Effector memory CD4-positive, alpha-beta T cell (primary cell): ENCODE measurements at places on chromosomes 12 and 14.

GRCh38 chr14:95741038-95741490 is 27.1 kb upstream of the TCL1A start:
- no peaks in the 10 kb centered on the region for H3K27me3 ChIP-seq
- H3K4me1 ChIP-seq = no peaks in the 10 kb centered on the region
- H3K4me3 ChIP-seq = no peak overlapping the region
- H3K27ac ChIP-seq = no peak overlapping the region

DNA sequence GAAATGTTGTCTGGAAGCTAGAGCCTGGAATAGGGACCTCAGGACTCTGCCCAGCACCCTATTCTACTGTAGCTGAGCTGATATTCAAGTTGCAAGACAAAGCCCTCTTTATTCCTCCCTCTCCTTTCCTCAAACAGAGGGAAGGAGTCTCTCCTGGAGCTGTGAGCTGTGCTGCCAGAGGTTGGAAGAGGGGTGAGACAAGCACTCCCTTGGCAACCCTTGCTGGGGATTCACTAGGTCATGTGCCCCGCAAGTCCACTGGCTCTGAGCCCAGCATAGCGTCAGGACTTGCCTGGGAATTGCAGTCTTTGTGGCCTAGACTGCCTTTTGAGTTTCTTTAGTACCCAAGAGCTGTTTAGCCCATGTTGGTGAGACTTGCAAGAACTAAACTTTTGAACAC is 11.4 kb upstream of the ASCL1 start:
- no peak overlapping the region for H3K4me3 ChIP-seq
- H3K4me1 ChIP-seq = no peaks in the 10 kb centered on the region
- peaks cover 3% of the 10 kb centered on the region for H3K27me3 ChIP-seq
- no peak for DNase-seq

GRCh38 chr14:104240434-104241157 is 102.2 kb downstream of the KIF26A start:
- H3K4me1 ChIP-seq = no peaks in the 10 kb centered on the region
- no peak overlapping the region for H3K27ac ChIP-seq
- no peaks in the 10 kb centered on the region for H3K36me3 ChIP-seq
- no peak for DNase-seq

DNA sequence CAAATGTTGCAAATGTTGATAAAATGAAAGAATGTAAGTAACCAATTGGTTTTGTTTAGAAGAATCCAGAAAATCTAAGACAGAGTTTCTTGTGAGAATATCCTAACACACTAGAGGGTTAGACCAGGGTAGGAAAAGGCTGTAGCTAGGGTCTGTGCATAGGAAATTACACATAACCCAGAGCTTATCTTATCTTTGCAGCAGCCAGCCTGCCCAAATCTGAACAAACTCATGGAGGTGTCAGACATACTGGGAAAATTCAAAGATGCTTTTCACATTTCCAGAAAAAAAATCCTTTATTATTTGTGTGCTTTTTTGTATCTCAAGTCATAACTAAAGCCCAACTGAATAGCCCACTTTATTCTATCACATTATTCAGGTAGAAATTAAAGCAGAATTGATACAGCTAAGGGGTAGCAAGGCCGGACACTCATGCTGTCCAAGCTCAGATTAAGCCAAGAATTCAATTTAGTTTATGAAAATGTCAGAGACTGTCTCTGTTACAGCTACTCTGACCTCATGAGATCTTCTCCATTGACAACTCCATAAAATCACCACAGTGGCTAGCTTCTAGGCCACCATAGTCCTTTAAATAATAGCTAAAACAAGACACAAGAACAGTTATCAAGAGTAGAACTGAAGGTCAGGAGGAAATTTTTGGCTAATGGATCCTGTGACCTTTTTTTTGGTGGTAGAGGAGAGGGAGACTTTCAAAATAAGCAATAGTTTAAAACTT is 169.6 kb upstream of the RASSF8 start:
- no peaks in the 10 kb centered on the region for H3K4me1 ChIP-seq
- no peaks in the 10 kb centered on the region for H3K27me3 ChIP-seq
- H3K4me3 ChIP-seq = no peak overlapping the region
- DNase-seq = no peak
- H3K27ac ChIP-seq = no peak overlapping the region
- no peaks in the 10 kb centered on the region for H3K36me3 ChIP-seq

DNA sequence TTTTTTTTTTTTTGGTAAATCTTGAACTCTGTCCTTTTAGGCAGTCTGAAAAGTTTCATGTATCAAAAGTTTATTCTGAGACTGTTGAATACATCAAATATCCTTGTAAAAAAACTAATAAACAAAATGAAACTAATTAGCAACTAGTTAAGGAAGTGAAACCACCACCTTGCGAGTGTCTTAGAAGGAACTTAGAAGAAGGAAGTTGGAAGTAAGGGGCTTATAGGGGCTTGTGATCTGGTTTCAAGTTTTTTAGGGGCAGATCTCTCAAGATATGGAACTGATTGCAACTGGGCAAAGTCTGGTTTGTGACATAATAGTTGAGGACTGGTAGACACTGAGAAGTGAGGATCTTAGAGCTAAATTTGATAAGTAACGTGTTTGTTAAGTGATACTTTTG is 748.8 kb downstream of the C12orf50 start:
- no peaks in the 10 kb centered on the region for H3K4me1 ChIP-seq
- no peaks in the 10 kb centered on the region for H3K36me3 ChIP-seq
- no peak overlapping the region for H3K4me3 ChIP-seq
- H3K27ac ChIP-seq = no peak overlapping the region
- H3K27me3 ChIP-seq = no peaks in the 10 kb centered on the region
- DNase-seq = no peak

- peaks cover 62% of the 10 kb centered on the region for H3K36me3 ChIP-seq
- no peak for DNase-seq
- no peaks in the 10 kb centered on the region for H3K27me3 ChIP-seq
- no peak overlapping the region for H3K27ac ChIP-seq
- H3K4me3 ChIP-seq = no peak overlapping the region
Observed at GRCh38 chr14:91858536-91859275, 8.6 kb downstream of the TC2N start.

DNA sequence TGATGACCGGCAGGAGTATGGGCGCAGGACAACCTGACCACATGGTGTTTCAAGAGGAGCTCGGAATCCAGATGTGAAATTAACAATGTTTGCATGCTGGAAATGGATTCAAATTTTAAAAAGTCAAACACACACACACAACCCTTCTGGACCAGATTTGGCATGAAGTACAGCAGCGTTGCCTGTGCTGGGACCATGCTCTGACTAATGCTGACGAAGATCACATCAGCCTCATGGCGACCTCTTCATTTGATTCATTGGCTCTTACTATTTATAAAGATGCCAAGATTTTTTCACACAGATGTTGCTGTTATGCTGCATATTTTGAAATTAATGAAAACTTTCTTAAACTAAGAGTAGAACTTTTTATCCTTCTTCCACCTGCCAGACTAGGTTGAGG is 926.6 kb upstream of the TMEM132C start:
- H3K27ac ChIP-seq = no peak overlapping the region
- H3K36me3 ChIP-seq = no peaks in the 10 kb centered on the region
- no peak for DNase-seq
- no peaks in the 10 kb centered on the region for H3K27me3 ChIP-seq
- H3K4me1 ChIP-seq = no peaks in the 10 kb centered on the region

DNA sequence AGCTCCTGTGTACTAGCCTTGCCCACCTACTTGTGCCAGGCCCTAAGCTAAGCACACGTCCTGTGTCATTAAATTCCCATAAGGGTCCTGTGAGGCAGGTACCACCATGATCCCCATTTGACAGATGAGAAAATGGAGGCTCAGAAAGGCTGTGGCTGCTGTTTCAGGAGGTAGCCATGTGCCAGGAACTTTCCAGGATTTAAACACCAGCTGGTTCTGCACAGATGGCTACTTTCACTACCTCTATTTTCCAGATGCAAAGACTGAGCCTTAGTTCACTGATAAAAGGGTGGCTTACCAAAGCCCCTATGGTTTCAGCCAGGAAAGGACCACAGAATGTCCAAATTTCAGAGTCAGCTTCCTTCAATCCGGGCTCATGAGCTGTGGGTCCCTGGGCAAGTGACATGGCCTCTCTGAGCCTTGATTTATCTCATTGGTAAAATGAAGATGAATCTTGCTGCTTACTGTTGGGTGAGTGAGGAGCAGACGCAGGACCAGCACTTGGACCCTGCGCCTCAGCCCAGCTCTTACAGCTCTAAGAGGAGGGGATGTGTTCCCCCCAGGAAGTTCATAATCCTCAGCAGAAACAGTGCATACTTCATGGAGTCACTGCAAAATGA is 23.5 kb downstream of the CMKLR1 start:
- H3K36me3 ChIP-seq = no peaks in the 10 kb centered on the region
- DNase-seq = no peak
- H3K4me1 ChIP-seq = peaks cover 14% of the 10 kb centered on the region
- no peaks in the 10 kb centered on the region for H3K27me3 ChIP-seq

- H3K4me3 ChIP-seq = no peak overlapping the region
- H3K27me3 ChIP-seq = no peaks in the 10 kb centered on the region
- peaks cover 19% of the 10 kb centered on the region for H3K4me1 ChIP-seq
- no peak for DNase-seq
- H3K27ac ChIP-seq = no peak overlapping the region
Observed at GRCh38 chr14:23296012-23296777, 6.5 kb downstream of the PPP1R3E start.

DNA sequence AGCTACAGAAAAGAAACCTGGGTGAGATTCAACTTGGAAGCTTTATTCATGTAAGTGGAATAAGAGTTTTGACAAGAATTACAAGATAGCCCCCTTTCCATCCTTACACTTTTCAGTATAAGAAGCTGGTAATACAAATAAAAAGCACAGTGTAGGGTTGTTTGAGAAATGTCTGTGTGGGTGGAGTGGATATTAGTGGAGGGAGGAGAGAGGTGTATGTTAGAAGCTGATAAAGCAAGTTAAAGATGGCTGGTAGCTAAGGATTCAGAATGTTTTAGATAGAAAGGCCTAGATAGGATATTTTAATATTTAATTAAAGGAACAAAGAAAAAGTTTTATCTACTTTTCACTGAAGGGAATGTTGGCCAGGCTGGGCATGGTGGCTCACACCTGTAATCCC is 12.5 kb downstream of the CFAP54 start:
- no peak overlapping the region for H3K4me3 ChIP-seq
- H3K27me3 ChIP-seq = no peaks in the 10 kb centered on the region
- H3K4me1 ChIP-seq = peaks cover 29% of the 10 kb centered on the region
- peak overlapping the region; percentile 64 for H3K27ac ChIP-seq
- DNase-seq = no peak

DNA sequence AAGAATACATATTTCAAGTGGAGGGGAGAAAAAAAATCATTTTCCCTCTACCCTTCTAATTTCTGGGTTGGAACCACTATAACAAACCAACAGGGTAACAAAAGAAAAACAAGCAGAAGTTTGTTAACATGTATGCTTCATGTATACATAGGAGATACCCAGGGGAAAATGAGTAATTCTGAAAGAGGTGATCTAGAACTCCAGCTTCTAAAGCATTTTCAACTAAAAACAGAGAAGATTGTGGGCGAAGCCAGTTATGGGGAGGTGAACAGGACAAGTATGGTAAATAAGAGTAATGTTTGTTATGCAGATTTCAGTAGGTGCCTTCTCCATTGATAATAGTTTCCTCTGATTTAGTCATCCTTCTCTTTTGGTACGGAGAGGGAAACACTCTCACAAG is 16.7 kb downstream of the FNTB start:
- no peaks in the 10 kb centered on the region for H3K27me3 ChIP-seq
- no peaks in the 10 kb centered on the region for H3K36me3 ChIP-seq
- no peak overlapping the region for H3K4me3 ChIP-seq
- no peak for DNase-seq

DNA sequence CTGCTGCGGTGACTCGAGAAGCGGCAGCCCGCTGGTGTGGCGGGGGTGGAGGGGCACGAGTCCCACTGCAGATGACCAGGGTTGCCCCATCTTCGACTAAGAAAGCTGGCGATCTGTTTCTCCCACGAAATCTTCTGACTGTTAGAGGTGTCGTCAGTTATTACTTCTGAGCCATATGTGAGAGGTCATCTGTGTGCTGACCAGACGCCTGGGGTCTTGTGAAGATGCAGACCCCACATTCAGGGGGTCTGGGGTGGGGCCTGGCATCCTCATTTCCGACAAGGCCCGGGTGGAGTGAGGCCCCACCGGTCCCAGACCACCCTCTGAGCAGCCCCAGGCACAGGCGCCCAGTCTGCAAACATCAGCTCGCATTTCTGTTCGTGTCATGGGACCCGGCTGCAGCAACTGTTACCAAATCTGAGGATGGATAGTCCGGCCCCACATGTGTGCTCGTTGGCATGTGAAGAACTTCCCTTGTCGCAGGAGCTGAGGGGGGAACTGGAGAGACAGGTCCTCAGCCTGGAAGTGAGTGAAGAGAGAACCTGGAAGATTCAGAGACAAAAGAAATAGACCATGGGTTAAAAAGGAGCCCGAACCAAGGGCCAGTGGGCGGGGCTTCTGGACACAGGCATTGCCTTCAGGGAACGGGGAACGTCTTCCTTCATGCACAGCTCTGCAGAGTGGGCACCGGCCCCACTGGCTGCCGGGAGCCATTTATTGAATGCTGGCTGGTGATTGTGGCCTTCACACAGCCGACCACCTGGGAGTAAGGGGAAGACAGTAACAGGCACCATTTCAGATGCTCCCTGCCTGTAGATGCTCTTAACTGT is 135.2 kb downstream of the ADGRD1 start:
- H3K27ac ChIP-seq = no peak overlapping the region
- no peaks in the 10 kb centered on the region for H3K27me3 ChIP-seq
- no peaks in the 10 kb centered on the region for H3K36me3 ChIP-seq
- no peak for DNase-seq

- H3K27me3 ChIP-seq = no peaks in the 10 kb centered on the region
- no peaks in the 10 kb centered on the region for H3K36me3 ChIP-seq
- H3K4me1 ChIP-seq = peaks cover 21% of the 10 kb centered on the region
- peak; percentile 22 for DNase-seq
- peak overlapping the region; percentile 86 for H3K4me3 ChIP-seq
Observed at GRCh38 chr12:121295746-121296617, 527 bp downstream of the CAMKK2 start.

DNA sequence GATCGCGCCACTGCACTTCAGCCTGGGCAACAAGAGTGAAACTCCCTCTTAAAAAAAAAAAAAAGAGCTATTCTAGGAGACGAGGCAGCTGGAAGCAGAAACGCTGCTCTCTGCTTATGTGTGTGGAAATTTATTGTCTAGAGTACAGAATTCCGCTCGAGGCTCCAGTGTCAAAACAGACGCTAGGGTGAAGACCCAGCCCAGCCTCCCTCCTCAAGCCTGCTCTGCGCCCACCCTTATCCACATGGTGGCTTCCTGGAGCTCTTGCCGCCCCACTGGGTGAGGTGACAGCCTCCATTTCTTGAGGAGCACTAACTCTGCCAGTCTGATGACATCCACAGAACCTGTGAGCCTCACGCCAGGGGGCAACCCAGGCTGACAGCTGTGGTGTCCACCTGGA is 49.5 kb upstream of the DLK1 start:
- no peak overlapping the region for H3K27ac ChIP-seq
- no peaks in the 10 kb centered on the region for H3K36me3 ChIP-seq
- no peaks in the 10 kb centered on the region for H3K4me1 ChIP-seq
- DNase-seq = no peak
- no peaks in the 10 kb centered on the region for H3K27me3 ChIP-seq

- H3K4me1 ChIP-seq = no peaks in the 10 kb centered on the region
- H3K36me3 ChIP-seq = no peaks in the 10 kb centered on the region
- no peak overlapping the region for H3K4me3 ChIP-seq
- no peaks in the 10 kb centered on the region for H3K27me3 ChIP-seq
- DNase-seq = no peak
Observed at GRCh38 chr12:64946132-64946829, 121.8 kb downstream of the TBC1D30 start.

- peaks cover 21% of the 10 kb centered on the region for H3K36me3 ChIP-seq
- H3K4me3 ChIP-seq = peak overlapping the region; percentile 80
- DNase-seq = no peak
- no peaks in the 10 kb centered on the region for H3K27me3 ChIP-seq
Observed at GRCh38 chr12:82359115-82359478, 768 bp downstream of the METTL25 start.
